ENCODE measurements at places on chromosomes 12 and 14.

GRCh38 chr12:132079200-132079599, 64.9 kb downstream of the DDX51 start:
- DNase-seq = no peak

DNA sequence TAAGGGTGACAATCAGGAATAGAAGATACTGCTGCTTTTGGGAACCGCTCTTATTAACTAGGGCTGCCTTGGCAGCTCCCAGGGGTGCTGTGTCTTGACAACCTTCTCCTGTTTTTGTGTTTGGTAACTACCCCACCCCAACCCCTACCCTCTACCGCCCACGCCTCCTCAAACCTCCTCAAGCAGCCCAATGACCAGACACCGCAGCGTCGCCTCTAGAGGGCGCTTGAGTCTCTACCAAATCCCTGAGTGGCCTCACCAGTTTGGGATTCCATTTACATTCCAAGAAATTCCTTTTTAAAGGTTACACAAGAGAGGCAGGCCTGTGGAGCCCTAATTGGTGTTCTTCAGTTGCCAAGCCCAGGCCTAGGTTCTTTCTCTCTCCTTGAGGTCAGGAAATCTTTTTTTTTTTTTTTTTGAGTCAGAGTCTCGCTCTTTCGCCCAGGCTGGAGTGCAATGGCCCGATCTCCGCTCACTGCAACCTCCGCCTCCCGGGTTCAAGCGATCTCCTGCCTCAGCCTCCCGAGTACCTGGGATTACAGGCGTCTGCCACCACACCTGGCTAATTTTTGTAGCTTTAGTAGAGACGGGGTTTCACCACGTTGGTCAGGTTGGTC, 72.4 kb upstream of the USP44 start:
- DNase-seq = no peak

GRCh38 chr12:57846285-57846576, 298 bp downstream of the CTDSP2 start:
- DNase-seq = no peak

DNA sequence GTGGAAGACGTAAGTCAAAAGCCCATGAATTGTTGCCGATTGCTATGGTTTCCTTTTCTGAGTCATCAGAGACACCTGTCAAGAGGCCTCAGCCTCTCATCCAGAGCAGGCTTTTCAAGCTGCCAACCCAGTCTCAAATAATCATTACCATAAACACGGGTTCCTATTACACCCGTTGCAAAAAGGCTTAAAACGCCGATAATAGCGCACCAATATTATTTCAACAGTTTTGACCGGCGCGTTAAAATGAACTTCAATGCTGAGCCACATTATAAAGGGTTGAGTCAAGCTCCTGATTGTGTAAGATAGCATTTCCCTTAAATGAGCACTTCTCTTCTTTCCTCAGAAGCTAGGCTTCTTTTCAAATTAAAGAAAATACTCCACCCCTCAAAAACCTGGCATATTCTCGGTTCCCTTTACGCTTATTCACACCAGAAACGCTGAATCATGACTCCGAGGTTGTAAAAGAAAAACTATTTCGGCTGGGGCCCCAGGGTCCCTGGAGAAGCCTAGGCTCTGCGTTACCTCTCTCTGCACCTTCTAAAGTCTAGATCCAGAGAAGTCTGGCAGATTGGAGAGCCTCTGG, 1.4 kb downstream of the TMTC1 start:
- DNase-seq = no peak

DNA sequence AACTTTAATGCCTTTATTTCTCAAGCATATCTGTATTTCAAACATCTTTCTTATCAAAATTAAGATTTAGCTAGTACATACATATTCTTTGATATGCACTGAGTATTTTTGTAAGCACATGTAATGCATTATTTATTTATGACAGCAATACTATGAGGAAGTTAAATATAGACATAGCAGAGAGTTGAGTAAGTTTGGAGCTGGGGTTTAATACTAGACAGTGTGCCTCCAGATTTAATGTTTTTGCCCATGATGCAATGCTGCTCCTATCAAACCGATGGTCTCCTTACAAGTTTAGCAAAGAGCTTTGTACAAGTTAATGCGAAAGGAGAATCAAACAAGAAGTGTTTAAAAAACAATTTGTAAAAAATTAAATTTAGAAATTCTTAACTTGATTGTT, 826.6 kb upstream of the MGAT4C start:
- no peak for DNase-seq

DNA sequence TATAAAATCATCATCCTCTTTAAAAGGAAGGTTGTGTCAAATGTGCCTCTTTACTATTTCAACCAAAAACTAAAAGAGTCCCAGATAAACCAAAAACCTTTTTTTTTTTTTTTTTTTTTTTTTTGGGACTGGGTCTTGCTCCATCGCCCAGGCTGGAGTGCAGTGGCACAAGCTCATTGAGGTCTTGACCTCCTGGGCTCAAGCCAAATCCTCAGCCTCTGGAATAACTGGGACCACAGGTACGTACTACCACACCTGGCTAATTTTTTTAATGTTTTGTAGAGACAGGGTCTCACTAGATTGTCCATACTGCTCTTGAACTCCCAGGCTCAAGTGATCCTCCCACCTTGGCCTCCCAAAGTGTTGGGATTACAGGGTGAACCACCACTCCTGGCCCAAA, 16.4 kb upstream of the SELPLG start:
- DNase-seq = no peak

GRCh38 chr14:88130057-88130432, 125.1 kb downstream of the GPR65 start:
- DNase-seq = no peak

DNA sequence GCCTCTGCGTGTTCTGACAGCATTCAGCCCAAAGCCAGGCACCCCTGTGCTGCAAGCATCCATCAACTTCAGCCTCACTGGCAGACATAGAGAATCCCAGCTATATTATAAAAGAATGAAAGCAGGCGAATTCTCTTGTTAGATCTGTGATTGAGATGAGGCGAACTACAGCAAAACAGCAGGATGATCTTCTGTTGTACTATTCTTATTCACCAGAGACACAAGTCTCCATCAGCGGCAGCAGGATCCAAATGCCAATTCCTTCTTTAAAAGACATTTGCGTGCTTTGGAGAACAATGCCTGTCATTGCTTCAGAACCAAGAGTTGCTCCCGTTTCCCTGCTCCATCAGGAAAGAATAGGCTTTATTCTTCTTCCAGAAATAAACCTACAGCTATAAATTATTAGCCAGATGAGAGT, 188.9 kb downstream of the SLC41A2 start:
- DNase-seq = no peak

DNA sequence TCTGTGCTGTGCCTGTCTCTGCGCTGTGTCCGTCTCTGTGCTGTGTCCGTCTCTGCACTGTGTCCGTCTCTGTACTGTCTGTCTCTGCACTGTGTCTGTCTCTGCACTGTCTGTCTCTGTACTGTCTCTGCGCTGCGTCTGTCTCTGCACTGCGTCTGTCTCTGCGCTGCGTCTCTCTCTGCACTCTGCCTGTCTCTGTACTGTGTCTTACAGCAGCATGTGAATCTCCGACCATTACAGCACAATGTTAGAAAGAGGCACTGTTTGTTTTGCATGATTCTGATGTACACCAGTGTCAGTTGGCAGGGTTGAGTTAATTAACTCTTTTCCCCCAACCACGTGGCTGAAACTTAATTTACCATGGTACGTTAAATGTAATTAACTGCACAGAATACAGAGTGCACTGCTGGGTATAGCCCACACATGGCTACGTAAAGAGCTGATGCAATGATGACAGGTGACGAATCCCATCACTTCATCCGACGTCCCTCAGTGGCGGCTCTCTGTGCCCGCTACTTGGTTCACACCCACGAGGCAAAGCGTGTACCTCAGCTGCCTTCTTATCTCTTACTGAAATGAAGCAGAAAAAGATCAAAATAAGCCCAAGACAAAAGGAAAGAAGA, 127.7 kb upstream of the SFSWAP start:
- no peak for DNase-seq
